ENCODE measurements at places on chromosomes 13 and 19.

- DNase-seq = no peak
Observed at GRCh38 chr19:28345811-28346210, 867.1 kb downstream of the UQCRFS1 start.

DNA sequence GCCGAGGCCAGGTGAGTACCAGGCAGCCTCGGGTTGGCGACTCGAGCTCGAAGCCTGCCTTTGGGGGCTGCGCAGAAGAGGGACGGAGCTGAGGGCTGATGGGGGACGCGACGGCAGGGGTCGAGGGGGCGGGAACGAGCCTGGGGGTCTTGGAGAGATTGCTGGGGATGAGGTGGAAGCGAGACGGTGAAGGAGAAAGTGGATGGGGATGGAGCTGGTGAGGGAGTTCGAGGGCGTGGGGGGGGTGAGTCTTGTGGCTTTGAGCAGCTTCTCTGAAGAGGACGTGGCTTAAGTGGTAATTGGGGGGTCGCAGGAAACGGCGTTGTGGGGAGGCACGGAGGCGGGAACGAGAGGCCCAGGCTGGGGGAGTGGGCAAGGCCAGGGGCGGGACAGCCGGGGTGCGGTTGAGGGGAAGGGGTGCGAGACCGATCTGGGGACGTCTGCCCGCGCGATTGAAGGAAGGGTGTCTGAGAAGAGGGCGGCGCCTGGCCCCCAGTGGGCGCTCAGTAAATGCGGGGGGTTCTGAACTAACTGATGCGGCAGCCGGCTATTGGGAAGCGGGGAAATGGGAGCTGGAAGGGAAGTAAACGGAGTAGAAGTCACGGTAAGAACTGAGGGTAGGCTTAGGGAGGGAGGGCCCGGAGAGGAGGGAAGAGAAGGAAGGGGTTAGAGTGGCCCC lies 426 bp downstream of the MYO9B start:
- peak; percentile 39 for DNase-seq

DNA sequence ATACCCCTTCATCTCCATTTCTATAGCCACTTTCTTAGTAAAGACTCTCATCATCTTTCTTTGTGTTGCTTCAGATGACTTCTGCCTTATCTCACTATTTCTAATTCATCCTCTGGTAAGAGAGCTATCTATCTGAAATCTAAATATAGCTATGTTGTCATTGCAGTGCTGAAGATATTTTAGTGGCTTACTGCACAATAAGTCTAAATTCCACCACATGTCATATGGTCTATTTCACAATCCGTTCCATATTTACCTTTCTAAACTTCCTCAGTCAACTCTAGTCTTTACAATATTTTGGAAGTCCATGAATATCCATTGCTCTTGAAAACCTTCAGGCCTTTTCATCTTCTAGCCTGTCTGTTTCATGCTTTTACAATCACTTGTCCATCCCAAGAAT lies 465.1 kb upstream of the SLC10A2 start:
- no peak for DNase-seq

- DNase-seq = no peak
Observed at GRCh38 chr13:23460309-23460708, 26.8 kb upstream of the SACS start.

DNA sequence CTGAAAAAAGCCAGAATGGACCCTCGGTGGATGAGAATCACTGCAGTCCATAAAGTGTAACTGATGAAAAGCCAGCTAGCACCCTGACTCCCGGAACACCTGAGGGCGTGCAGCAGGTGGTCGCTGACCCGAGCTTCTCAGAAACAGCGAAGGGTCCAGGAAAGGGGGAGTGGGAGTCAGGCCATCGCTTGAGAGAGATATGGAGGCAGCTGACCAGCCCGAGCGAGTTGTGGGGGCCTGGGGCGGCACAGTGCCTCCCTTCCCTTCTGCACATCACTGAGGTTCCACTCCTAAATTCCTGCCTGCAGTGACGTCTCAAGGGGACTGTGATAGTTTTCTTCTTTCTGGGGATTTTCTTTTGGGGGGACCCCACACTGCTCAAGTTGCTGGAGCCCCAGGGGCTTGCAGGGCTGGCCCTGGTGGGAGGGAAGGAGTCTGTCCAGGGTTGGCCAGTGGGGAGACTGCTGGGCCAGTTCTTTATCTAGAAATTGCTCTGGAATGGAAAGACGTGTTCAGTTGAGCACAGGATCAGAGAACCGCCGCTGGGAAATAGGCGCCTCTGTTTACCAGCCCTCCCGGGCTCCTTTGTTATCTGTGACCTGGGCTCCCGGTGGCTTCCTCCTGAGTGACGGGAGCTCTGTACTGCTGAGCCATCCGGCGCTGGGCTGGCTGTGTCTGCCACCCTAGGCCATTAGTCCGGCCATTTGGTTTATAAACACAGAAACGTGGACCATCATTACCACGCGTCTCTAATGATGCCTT lies 71.3 kb downstream of the RAB20 start:
- no peak for DNase-seq

- DNase-seq = no peak
Observed at GRCh38 chr19:51450730-51451307, 7.4 kb downstream of the SIGLEC8 start.

DNA sequence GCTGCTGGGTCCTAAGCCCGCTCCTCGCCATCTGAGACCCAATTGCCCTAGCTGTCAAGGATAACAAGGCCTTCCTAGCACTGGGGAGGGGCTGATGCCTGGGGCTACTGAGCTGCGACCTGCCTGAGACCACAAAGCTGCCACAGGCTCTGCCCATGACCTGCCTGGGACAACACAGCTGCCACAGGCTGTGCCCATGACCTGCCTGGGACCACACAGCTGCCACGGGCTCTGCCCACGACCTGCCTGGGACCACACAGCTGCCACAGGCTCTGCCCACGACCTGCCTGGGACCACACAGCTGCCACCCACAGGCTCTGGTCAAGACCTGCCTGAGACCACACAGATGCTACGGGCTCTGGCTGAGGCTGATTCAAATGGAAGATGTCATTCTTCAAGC lies 54.8 kb downstream of the EPS15L1 start:
- DNase-seq = no peak

DNA sequence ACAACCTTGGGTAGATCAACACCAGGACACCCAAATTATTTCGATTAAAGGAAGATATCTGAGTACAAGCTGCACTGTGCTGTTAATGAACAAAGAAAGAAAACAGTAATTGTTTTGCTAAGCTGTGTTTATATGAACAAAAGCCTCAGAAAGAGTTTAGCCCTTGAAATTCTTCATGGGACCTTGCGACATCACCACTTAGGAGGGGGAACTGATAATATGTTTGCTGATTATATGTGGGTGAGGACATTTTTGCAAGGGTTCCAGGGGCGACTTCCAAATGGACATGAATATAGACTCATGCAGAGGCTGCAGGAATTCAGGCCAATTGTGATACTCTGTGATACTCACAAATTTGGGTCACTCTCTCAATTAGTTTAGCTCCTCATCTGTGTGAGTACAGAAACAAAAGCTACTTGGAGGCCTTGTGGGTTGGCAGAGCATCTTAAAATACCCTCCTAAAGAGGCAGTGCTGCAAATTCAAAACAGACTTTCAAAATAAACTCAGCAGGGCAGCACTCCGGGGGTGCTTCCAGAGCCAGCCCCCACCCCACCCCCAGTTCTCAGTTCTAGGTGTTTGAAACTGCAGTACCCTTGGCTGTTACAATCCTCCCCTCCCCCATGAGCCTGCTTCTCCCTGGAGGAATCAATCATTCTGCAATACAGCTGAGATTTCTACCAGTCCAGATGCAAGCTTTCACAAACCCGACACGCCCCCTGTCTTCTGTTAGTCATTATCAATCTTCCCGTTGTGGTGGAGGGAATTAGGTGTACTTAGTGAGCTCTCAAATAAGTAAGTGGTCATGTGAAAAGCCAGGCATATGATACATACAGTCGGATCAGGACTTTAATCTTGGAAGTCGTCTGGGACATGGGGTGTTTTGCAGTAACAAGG lies 97.0 kb upstream of the MBNL2 start:
- peak; percentile 84 for DNase-seq

DNA sequence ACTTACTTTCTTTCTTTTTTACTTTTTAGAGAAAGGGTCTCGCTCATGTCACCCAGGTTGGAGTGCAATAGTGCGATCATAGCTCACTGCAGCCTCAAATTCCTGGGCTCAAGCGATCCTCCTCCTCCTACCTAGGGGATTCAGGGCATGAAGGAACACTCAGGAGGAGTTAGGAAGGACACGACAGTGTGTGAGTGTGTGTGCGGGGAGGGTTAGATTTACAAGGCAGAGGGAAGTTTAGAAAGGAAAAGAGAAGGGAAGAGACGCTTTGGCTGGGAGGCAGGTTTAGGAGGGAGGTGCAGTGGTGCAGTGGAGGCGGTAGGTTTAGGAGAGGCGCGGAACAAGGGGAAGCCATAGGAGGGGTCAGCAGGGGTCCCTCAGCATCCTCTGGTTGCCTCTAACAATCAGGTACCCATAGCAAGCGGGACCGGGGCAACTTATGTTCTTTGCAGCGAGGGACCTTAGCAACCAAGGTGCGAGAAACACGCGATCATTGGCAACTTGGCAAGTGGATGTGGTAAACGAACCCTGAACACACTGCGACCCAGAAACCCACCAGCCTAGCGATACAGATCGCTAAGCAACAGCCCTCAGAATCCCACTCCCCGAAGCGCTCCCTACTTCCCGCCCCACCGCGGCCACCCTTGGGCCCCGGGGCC lies 501 bp downstream of the SIRT2 start:
- DNase-seq = no peak

GRCh38 chr13:112132619-112133018 lies 65.7 kb downstream of the SOX1 start:
- no peak for DNase-seq

- DNase-seq = no peak
Observed at GRCh38 chr13:103099722-103100293, 33.6 kb upstream of the SLC10A2 start.
